Activated CD4-positive, alpha-beta T cell treated with anti-CD3 and anti-CD28 coated beads for 48 hours (primary cell): ENCODE measurements at places on chromosomes 3 and 15.
A peak's percentile ranks its signal among the peaks of the same experiment; 100 is the strongest.

DNA sequence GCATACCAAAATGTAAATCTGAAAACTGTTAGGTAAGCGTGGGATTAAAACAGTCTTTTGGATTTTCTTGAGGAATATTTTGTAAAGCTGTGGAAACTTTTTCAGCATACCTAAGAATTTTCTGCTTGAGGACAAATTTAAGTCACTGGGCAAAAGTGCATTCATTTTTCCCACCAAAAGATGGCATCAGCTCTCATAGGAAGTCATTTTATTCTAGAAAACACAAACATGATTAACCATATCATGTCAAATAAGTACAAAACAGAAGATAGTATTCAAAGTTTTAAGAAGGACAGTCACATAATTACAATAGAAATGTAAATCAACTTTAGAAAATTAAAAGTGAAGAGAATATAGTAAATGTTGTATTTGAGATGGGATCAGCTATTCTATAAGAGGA, 63.5 kb downstream of the SLC49A4 start:
- no peak for DNase-seq

DNA sequence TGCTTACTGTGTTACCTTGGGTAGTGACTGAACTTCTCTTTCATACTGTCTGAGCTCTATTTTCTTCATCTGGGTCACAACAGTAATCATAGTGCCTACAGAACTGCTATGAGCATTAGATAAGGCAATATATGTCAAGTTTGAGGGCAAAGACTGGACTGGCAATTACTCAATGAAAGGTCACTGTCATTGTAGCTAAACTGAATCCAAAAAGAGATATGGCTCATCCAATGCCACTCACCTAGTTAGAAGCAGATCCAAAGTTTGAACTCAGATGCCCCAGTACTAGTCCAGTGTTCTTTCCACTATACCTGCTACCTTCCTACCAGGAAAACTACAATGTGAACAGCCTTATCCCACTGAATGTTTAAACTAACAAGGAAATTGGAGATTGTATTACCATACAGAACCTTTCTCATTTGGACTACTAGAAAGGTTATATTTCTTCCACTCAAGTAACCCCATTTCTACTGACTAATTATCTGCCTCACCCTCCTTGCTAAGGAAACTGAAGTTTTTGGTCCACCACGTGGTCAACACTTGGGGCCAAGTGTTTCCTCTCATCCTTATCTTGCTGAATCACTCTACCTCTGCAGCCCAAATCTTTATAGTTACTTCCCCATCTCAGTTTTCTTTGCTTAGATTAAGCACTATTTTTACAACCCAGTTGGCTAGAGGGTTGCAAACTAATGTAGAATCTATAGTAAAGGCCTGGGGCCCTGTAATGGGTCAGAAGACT, 202.3 kb upstream of the LPP start:
- no peak for DNase-seq

DNA sequence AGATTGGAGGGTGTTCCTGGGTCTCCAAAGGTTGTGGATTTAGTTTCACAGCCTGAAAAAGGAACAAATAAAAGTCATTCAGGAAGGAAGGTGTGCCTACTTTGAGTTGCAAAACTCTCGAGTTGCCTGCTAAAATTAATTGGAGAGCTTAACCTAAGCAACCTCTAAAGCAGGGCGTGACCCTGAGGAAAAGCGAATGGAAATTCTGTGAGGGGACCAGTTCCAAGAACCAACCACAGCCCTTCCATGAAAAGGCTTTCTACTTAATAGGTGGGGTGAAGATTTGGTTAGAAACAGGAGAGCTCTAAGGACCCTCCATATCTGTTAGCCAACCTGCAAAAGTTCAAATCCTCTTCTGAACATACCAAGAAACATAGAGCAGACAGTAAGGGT, 1.5 kb downstream of the CD80 start:
- DNase-seq, result no peak

DNA sequence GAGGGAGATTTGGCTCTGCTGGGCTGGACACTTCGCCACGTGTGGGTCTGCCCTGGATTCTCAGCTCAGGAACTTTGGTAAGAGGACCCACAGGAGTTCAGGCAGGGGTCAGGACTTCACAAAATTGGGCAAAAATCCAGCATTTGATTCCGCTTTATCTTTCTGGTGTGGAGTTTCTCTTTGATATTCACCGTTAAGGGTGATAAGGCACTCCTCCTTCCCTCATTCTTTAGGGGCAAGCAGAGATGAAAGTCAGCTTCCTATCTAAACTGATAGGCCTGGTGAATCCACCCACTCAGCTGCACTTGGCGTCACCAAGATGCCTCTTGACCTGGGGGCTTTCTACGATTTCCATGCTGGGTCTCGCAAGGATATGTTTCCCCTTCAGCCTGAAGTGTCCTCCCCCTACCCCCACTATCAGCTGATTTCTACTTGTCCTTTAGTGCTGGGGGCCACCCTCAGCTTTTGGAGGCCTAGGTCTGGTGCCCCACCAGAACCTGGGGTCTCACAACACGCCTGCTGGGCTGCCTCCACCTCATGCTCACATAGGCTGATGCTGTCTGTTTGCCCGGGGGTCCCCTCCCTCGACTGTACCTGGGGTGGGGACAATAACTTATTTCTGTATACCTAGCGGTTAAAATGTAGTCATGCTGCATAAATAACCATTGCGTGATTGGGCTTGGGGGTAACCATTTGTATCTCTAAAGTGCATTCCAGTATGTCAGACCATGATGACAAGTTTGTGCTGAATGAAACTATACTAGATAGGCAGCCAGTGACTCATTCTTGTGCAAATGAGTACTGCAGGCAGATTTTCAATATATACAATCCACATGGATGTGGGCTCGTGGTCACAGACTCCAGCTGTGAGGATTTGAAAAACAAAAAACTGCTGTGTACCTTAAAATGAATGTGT, 248.3 kb downstream of the ADAMTS17 start:
- no peak for DNase-seq

DNA sequence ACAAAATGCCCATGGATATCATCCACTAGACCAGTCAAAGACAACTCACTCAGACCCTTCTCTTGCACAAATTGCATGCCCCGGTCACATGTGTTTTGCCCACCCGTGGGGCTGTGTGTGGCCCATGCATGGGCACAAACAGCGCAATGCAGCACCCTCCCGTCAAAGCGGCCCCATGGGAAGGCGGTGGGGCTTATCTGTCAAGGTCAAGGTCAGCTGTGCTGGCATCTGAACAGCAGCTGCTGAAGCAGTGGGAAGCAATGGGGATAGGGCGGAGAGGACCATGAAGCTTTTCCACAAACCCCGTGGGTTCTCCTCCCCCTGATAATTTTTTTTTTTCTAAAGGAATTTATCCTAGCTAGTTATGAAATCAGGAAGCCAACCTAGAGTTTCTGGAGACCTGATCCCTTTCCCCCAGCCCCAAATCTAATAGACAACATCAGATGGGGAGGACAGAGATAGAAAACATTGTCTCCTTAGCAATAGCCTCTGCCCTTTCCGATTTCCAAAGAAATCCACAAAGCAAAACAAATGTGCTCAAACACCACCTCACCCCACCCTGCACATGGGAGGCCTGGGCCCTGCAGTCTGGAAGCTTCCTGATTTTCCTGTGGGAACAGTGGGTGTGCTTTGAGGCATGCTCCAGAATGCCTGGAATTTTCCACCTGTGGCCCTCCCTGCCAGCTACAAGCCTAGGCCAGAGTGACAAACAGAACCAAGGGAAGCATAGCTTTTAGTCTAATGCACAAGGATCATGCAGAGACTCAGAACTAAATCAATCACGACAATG, 84.4 kb downstream of the BDH1 start:
- no peak for DNase-seq

GRCh38 chr3:1726741-1727140, 371.9 kb upstream of the CNTN4 start:
- no peak for DNase-seq

DNA sequence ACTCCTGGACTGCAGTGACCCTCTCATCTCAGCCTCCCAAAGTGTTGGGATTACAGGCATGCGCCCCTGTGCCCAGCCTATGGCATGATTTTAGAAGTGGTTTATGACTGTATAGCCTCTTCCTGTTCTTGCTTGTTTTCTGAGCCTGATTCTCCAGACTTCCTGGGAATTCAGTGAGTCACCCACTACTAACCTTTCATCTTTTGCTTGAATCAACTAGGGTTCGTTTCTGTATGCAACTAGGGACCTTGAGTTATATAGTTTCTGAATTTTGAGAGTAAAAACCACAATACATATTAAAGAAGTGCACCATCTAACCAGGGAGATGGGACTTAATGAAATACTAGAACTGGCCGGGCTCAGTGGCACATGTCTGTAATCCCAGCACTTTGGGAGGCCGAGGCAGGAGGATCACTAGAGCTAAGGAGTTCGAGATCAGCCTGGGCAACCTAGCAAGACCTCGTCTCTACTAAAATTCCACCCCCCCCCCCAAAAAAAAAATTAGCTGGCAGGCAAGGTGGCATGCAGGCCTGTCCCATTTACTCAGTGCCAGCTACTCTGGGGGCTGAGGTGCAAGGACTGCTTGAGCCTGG, 76.0 kb downstream of the ZNF609 start:
- peak; percentile 22 for DNase-seq

GRCh38 chr3:37937156-37937555, 53.4 kb upstream of the VILL start:
- no peak for DNase-seq

GRCh38 chr3:176581589-176581988, 615.7 kb downstream of the TBL1XR1 start:
- no peak for DNase-seq

DNA sequence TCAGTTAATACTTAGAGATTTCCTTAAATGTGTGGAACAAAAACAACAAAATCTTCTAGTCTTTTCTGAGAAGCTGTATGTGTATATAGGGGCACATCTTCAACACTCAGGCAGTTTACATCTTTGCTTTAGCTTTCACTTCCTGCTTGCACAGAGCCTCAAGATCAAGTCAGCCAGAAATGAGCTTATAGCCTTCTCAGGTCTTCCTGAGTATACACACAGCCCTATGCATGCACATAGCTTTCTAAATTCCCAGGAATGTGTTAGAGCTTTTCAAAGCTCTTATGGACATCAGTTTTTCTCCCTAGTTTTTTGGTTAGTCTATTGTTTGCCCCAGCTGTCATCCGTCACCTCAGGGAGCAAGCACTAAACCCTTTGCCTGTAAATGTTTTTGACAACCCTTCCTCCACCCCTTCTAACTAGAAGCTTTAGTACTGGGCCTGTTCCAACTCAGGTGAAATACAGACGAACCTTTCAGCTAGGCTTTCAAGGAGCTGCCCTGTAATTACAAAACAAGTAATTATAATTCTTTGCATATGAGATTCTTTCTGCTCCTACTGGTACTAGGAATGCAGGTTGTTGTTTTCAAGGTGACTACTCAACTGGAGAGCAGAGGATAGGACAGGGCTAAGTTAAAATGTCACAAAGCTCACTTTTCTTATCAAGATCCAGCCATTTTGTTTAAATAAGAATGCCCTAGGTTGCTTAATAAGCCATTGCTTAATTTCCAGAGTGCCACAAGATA, 22.6 kb upstream of the MTMR10 start:
- no peak for DNase-seq

- no peak for DNase-seq
Measured at GRCh38 chr3:189165092-189165612, 6.6 kb upstream of the TPRG1 start.

GRCh38 chr3:78951342-78951945, 816.4 kb downstream of the ROBO1 start:
- DNase-seq, result no peak

GRCh38 chr3:38039101-38039898, at the start of gene DLEC1:
Gene DLEC1 (plus strand): TSS chr3:38039208. CDS start chr3:38039226, 18 bp downstream.
- peak; percentile 87 for DNase-seq

- DNase-seq, result no peak
Measured at GRCh38 chr3:166446291-166446690, 609.1 kb upstream of the BCHE start.

DNA sequence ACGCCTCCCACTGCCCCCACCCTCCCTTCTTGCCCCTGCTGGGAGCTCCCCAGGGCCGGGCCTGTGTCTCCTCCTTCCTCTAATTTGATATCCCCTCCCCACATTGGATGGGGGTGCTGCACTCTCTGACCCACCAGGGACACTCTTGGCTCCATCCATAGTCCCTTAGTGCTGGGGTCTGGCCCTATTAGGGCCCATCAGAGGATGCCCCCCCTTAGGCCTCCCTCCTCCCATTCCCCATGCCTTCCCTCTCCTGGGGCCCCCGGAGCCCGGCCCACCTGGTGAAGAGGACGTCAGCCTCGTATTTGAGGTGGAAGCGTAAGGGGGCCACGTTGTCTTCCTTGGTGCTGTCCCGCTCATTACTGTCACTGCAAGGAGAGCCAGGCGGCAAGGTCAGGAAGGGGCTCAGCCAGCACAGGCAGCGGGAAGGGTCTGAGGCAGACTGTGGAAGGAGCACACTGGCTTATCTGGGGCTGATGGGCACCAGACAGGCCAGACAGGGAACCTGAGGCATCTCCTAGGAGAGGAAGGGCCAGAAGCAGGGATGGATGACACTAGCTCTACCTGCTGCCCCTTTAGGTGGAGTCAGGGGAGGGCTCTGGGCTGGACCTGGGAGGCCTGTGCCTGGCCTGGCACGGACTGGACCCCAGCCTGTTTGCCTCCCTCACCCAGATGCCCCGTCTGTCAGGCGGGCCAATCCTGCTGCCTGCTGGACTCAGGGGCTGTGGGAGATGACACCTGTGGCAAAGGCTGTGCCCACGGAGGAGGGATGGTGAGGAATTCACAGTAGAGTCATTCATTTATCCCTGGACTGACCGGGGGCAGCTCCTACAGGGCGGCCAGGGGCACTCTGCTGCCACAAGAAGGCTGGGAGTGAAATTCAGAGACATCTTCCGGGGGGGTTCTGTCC, 36.2 kb downstream of the FEM1B start:
- DNase-seq, result no peak

GRCh38 chr15:84987949-84988624, 6.4 kb downstream of the PDE8A start:
- no peak for DNase-seq

GRCh38 chr3:138935863-138936740, 10.8 kb downstream of the FOXL2 start:
- peak; percentile 83 for DNase-seq

DNA sequence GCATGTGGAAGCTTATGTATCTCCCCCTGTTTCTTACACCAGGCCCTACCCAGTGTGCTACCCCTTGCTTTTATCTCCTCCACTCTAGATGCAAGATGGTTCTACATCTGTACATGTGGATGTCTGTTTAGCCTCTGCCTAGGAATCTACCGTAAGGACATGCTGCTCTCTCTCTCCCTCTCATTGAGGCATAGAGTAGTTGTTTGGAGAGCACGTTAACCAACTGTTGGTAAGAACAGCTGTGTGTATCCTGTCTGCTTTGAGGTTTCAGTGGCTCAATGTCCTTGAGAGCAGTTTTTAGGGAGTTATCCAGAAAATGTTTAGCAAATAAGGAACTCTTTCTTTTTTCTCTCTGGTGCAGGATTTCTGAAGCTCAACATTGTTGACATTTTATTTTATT, 152.8 kb downstream of the DNAJB8 start:
- no peak for DNase-seq

GRCh38 chr15:34341381-34342212, 1.3 kb downstream of the NOP10 start:
- no peak for DNase-seq

DNA sequence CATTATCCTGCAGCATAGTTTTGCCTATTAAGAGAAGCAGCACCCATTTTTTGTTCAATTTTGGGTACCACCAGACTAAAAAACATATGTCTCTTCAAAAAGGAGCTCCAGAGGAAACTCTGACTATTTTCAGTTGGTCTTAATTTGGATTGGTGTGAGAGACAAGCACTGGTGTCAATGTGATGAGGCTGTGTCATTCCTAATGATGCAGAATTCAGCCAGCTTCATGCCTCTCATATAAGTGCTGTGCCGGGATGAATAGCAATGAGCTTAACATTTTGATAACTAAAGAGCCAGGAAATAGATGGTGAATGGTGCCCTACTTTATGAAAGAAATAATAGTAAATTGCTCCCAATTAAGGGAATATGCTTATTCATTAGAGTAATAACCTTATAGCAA, 15.9 kb downstream of the POPDC2 start:
- no peak for DNase-seq
